ENCODE measurements at places on chromosomes 4 and X.
A peak's percentile ranks its signal among the peaks of the same experiment; 100 is the strongest.

- no peak for DNase-seq
Measured at GRCh38 chrX:77446029-77446585, 1.1 kb upstream of the FGF16 start.

DNA sequence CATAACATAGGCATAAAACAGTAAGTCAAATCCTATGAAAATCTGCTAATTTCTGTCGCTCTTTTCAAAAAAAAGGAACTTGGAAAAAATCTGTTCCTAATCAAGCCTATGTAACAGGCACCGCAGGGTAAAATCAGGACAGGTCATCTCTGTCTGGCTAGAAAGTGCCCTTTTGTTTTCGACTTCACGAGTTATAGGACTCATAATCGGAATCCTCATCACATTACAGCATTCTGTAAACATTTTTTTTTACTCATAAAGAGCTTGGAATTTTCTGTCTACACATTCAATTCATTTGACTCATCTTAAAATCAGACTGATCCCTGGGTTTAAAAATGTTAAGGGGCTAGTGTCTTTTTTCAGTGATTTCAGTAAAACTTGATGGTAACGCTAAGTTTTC lies 181.7 kb upstream of the TBC1D9 start:
- DNase-seq, result no peak

GRCh38 chrX:125094901-125095300 lies 224.8 kb upstream of the TEX13C start:
- no peak for DNase-seq

DNA sequence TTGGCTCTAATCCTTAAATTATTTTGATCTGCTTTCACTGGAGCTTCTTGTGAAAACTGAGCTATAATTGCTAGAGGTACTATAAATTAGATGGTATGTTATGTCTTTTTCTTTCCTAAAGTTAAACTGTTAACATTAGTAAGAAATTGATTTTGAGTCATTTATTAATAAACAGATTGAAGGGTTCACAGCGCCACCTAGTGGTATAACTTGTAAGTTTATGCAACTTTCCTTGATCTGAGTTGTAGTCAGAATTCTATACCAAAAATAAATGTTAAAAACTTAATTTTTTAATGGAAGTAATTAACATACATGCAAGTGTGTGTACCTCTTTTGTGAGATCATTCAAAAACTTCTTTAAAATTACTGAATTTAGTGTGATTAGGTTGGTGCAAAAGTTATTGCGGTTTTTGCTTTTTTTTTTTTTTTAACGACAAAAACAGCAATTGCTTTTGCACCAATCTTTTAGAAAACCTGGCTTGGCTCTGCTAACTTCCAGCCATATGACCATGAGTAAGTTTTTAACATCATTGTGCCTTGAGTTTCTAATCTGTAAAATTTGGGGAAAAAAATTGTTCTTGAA lies 151.5 kb downstream of the CENPC start:
- no peak for DNase-seq

GRCh38 chrX:40176351-40177116 lies 78.8 kb upstream of the BCOR start:
- DNase-seq, result peak; percentile 83

DNA sequence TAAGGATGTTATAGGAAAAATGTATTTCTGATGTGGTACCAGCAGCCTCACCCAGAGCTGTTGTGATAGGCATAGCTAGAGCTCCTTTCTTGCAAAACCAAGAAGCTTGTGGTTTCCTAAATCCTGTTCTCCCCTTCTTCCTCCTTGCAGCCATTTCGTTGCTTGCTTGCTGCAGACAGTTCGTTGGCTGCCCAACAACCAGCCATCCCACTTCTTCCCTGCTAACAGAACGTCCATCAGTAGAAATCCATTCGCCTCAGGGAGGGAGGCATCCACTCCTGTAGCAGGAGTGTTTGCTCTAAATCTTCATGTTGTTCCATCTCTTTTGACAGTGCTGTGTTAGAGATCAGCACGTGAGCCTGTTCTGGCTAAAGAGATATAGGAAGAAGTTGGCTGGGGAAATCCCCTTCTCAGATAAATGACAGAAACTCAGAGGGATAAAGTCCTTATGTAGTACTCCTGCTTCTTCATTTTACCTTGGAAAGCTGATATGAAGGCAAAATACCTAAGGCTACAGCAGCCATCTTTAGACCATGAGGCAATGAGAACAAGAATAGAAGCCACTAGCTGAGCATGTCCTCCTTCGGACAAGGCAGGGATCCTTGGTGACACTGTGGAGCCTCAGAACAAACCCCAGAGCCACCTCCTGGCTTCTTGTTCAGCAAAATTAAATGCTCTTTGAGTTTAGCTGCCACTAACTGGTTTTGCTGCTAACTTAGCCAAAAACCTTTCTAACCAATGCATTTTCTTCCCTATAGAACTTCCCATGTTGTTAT lies 68.4 kb upstream of the RELL1 start:
- DNase-seq, result no peak

DNA sequence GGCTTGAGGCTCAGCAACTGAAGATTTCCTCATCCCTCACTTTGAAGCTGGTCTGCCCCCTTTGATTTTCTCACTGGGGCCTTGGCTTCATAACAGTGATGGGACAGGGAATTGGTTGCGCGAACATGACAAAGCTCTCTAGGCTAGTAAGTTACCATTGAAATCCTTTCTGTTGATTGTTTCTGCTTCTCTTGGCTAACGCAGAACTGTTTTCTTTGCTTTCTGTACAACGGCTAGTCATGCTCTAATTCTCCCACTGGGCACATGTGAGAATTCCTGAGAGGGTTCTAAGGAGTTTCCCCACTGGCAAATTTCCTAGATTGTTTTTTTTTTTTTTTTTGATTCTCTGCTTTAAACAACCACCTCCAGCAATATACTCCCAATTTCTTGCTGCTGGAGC lies 738.6 kb downstream of the PCDH7 start:
- DNase-seq, result no peak

DNA sequence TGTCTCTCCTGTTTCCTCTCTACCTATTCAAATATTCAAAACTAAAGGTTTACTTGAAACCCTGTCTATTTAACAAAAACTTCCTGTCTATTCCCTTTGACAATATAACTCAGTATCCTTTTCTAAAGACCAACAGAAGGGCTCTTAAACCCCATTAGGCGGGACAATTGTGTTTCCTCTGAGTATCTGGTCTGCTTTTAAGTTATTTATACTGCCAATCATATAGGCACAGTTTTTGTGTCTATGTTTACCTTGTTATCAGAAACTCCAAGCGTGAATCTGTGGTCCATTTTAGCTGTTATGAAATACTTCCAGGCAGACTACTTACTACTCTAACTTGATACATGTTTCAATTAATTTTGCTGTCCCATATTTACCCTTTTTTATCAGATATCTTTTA lies 350.0 kb upstream of the CTSO start:
- DNase-seq, result no peak

All from CD4-positive, alpha-beta T cell treated with Interleukin-15 for 1 hour (primary cell).